Large intestine (tissue), 12 donors: ENCODE measurements at places on chromosomes 6 and 20. TPM values are rescaled to one million over a fixed set of nuclear protein-coding genes. Genes with fewer than 3 reads are reported as not detected.

DNA sequence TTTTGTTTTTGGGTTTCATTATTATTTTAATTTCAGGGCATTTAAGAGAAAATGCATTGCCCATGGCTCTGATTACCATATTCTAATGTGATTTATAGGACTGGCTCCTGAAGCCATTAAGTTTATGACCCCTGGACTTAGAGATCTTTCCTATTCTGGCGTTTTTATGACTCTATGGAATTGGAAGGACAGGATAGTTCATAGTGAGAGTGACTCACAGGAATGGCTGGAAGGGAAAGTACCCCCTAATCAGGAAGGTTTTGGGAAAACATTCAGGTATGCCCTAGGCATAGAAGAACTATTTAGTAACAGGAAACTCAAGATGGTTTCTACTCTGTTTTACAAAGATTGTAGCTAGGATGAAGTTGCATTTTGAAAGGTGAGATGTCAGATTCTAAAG is 108.6 kb upstream of the SLC2A12 start:
- peaks cover 11% of the 10 kb centered on the region for H3K4me1 ChIP-seq
- no peak overlapping the region for H3K27ac ChIP-seq
- H3K36me3 ChIP-seq, result no peaks in the 10 kb centered on the region

- H3K27me3 ChIP-seq, result no peaks in the 10 kb centered on the region
Observed at GRCh38 chr20:57252559-57253162, 13.8 kb downstream of the BMP7 start.

GRCh38 chr6:46324706-46325105 is 153.9 kb upstream of the ENPP5 start:
- no peaks in the 10 kb centered on the region for H3K4me1 ChIP-seq
- DNase-seq, result no peak
- H3K27ac ChIP-seq, result no peak overlapping the region

DNA sequence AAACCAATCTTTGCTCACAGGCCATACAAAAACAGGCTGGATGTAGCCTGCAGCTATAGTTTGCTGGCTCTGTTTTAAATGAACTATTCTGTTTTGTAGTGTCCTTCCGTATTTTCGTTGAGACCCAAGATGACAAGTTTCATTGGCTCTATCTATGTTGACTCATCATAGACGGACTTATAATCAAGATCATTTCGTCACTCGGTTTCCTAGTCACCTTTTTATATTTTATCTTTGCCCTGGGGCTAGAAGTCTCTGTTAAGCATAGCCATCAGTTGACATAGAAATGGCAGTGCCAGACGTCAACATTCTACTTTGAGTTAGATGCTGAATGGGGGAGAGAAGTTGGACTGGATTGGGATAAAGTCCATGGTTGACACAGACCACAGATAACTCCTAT is 4.8 kb downstream of the PLEKHG1 start:
- no peak overlapping the region for H3K27ac ChIP-seq
- no peak overlapping the region for H3K4me3 ChIP-seq
- H3K4me1 ChIP-seq, result peaks cover under 1% of the 10 kb centered on the region
- no peak for DNase-seq
- H3K36me3 ChIP-seq, result no peaks in the 10 kb centered on the region

Gene TREM2
- polyA plus RNA-seq, result 0.28 TPM

Gene DPPA5
- not detected for polyA plus RNA-seq

Gene ADGB
- polyA plus RNA-seq, result 0.06 TPM

Gene ZNF335
- polyA plus RNA-seq, result 13.4 TPM
